ENCODE measurements at places on chromosomes 11 and 22.

GRCh38 chr11:66863428-66864125 is 6.7 kb downstream of the LRFN4 start:
- no peak for DNase-seq

DNA sequence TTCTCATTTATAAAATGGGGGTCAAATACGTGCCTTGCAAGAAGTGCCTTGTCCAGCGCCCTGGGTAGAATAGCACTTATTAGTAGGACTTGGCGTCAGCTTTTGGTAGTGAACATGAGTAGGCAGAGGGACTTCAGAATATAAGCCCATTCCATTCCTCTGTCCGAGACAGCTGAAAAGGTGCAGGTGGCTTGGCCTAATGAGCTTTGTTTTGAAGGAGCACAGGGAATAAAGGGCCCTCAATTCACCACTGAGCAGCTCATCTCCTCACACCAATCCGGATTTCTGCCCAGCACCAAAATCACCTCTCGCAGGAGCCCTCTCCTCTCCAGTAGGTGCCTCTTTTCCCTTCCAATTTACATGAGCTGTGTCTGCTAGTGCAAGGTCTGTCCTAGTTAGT is 91.2 kb downstream of the DSCAML1 start:
- no peak for DNase-seq

DNA sequence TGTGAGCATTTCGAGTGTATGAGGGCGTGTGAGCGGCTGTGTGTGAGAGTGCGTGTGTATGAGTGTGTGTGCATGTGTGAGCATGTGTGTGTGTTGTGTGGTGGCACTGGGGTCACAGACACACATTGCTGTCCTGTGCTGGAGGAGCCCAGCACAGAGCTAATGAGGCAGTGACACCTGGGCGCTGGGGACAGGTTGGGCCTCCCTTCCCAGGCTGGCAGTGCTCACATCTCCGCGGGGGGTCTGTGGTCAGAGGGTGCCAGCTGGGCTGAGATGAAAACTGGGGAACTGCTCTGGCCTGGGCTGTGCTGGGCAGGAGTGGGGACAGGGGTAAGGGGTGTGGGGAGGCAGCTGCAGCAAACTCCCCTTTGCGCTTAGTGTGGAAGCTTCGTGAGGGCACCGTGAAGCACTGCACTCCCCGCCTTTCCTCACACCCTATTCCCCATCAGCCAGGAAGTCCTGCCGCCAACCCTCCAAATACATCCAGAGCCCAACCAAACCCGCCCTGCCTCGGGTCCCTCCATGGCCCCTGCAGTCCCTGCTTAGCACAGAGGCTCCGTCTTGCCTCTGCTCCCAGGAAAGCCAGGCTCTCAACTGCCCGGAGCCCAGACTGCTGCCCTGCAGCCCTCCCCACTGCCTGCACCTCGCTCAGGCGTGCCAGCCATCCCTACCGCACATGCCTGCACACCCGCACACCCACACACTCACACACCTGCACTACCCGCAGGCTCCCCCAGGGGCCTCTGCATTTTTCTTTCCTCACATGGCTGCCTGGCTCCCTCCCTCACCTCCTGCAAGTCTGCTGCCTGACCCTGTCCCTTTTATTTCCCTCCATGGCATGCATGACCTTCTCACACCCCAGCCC is 62.0 kb upstream of the THY1 start:
- no peak for DNase-seq

DNA sequence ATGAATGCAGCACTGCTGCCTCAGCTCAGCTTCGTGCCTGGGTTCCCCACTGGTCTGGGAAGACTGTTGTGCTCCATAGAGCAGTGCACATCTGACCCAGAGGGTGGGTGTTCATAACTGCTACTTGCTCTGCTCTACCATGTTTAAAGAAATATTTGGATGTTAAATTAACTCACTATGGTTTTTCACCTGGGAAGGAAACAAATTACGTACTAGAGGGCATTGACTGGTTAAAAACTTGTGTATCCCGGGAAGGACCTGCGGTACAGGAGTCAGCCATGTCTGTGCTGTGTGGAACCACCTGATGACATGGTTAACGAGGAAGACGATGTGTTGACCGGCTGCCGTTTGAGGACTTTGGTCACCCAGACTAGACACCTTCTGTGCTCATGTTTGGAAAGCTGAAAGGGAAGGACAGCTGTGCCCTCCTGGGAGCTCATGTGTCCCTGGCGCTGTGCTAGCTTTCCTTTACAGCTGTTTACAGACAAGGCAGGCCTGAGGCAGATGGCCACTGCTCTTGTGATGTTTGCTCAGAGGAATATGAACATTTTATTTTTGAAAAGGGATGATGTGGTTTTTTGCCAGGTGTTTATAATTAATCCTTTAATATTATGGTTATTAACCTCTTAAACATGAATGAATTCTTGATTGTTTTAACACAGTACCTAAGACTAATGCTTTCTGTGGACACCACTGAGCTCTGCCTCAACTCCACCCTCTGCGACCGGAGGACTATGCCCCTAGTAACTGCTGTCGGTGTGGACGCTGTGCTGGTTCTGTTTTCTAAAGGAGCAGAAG is 14.3 kb upstream of the AIFM3 start:
- no peak for DNase-seq

DNA sequence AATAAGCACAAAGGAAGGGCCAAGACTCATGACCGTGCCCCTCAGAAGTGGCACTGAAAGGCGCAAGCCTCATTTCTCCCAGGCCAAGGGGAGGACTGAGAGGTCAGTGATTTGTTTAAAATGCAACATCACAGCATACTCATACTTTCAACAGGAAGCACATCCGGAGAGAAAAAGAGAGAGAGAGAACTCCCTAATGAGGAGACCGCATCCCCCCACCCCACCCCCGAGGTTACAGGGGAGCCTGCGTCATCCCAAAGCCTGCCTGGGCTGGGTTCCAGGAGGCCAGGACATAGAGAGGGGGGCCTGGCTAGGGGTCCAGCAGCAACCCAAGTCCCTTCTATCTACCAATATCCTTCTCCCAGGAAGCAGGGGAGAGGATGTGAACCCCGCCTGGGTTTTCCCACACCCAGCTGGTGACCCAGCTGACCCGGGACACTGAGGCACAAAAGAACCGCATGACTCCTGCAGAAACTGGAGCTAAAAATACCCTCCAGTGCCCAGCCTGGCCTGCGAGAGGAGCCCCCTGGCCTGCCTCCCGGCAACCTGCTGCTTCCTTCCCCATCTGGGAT is 3.8 kb downstream of the CSNK1E start:
- peak; percentile 77 for DNase-seq

- DNase-seq = no peak
These were observed 506 bp downstream of the MCM5 start for GRCh38 chr22:35400501-35400790.

GRCh38 chr11:86067009-86067850 is 1.7 kb downstream of the PICALM start:
- no peak for DNase-seq

GRCh38 chr22:44032126-44032730 is 8.1 kb downstream of the PARVB start:
- no peak for DNase-seq

DNA sequence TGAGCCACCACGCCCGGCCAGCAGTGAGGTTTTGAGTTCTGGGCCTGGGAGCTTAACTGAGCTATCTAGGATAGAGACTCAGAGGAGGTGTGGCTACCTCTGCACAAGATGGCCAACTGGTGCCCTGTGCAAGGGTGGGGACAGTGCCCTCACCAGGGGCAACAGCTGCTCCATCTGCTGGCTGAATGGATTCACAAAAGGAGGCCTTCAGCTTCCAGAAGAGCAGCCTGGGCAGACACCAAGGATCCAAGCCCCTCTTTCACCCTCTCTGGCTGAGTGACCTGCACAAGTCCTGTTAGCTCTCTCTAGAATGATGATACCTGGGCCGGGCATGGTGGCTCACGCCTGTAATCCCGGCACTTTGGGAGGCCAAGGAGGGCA is 33.5 kb upstream of the BAIAP2L2 start:
- no peak for DNase-seq

DNA sequence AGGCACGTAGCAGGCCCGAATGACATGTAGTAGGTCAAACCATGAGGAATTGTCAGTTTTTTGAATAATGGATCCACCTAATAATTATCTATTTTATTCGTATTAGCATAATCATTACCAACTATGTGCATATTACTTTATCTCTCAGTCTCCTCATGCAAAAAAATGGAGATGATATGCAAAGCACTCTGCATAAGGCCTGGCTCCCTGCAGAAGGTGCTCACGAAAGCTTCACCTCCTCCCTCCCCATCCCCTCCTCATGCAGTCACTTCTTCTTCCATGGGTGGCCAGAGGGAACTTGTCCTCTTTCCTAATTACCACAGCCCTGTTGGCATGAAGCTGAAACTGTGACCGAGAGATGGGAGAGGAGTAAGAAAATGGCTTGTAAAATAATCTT is 20.8 kb upstream of the TSKU start:
- no peak for DNase-seq

- no peak for DNase-seq
These were observed 696.2 kb upstream of the TENM4 start for GRCh38 chr11:80136991-80137390.

DNA sequence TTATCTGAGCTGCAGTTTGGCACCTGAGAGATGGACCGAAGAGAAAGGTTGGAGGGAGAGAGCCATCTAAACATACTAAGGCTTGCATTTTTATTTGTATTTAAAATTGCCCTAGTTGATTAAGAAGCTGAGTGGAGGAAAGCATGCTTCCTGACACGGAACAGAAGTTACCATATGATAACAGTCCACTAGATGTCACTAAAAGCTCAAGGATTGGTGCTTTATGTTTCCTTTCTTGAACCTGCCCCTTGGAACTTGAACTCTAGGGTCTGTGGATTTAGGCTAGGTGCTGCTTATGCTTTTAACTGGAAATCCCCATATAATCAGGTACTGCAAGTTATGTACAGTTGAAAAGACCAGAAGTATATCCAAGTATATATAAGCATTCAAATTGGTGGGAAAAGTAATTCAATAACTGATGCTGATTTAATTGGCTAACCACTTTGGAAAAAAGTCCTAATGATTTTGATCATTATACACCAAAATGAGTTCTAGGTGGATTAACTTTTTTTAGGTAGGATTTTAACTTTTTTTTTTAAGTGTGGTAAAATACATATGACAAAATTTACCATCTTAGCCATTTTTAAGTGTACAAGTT is 9.5 kb downstream of the RBMXL2 start:
- DNase-seq = peak; percentile 20

GRCh38 chr22:29275167-29275566 is 7.1 kb downstream of the EWSR1 start:
- DNase-seq = no peak

- DNase-seq = no peak
These were observed 297.6 kb downstream of the KIRREL3 start for GRCh38 chr11:126702987-126703386.

GRCh38 chr22:25624476-25624875 is 60.0 kb downstream of the GRK3 start:
- no peak for DNase-seq

DNA sequence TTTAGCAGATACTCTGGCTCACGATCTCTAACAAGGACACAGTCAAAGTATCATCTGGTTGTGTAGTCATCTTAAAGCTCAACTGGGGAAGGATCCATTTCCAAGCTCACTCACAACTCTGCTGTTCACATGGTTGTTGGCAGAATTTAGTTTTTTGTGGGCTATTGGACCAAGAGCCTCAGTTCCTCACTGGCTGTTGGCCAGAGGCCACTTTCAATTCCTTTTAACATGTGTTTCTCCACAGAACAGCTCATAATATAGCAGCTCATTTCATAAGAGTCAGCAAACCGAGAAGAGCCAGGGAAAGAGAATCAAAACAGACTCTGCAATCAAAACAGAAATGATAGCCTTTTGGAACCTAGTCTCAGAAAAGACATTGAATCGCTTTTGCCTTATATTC is 22.6 kb downstream of the IZUMO1R start:
- no peak for DNase-seq

- no peak for DNase-seq
These were observed 276.2 kb upstream of the TRIM48 start for GRCh38 chr11:54985731-54986130.

DNA sequence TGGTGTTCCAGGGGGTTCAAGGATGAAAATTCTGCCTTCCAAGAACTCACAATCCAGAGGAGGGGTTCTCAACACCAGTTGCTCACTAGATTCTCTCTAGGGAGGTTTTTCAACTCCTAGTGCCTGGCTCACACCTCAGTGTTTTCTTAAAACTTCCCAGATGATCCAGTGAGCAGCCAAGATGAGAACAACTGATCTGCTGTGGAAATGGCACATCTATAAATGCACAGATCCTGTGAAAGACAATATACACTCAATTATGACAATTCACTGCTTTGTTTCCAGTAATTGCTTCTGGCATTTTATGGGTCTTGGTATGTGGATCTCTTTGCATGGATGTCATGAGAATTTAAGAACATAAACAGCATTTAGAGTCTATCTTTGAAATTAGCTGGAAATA is 45.2 kb upstream of the PRSS23 start:
- no peak for DNase-seq
